Stimulated activated naive B cell treated with anti-CD40 and anti-IgM and Interleukin-4, amounts not matched to agents 10 μg/mL and 1 μg/mL and 100 μg/mL, for 72 hours (primary cell): ENCODE measurements at places on chromosomes 12 and 14.

- peak; percentile 91 for DNase-seq
Observed at GRCh38 chr14:58199726-58200479, at the start of gene ACTR10. TSS of gene ACTR10 (plus strand) at chr14:58200149. CDS start at chr14:58200218, 69 bp downstream.

- DNase-seq: no peak
Observed at GRCh38 chr12:111451649-111452129, 46.0 kb downstream of the SH2B3 start.

DNA sequence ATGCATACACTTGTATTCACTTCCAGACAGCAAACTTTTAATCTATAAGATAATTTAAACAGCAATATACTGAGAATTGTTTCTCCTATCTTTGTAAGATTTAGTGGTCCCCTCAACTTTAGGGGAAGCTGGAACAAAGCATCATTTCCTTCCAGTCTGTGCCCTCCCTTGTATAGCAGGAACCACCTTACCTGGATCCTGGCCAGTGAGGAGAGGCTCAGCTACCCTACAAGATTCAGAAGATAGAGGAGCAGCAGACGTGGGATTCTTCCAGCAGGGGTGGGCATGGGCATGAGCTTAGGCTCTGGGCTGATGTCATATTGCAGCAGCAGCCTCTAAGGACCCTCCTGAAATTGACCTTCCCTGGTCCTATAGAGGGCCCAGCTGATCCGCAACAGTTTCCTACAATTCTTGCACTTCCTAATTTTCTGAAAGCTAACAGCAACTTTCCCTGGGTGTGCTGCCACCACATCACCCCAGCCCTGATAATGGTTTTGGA lies 21.3 kb downstream of the MOK start:
- DNase-seq: no peak

- DNase-seq: no peak
Observed at GRCh38 chr12:116325336-116325664, 47.8 kb upstream of the MED13L start.

- DNase-seq: no peak
Observed at GRCh38 chr14:51533872-51534553, 117.7 kb upstream of the FRMD6 start.

GRCh38 chr14:70887737-70888499 lies 19.3 kb upstream of the PCNX1 start:
- DNase-seq: no peak

GRCh38 chr12:119710965-119711551 lies 43.1 kb downstream of the PRKAB1 start:
- DNase-seq: no peak

DNA sequence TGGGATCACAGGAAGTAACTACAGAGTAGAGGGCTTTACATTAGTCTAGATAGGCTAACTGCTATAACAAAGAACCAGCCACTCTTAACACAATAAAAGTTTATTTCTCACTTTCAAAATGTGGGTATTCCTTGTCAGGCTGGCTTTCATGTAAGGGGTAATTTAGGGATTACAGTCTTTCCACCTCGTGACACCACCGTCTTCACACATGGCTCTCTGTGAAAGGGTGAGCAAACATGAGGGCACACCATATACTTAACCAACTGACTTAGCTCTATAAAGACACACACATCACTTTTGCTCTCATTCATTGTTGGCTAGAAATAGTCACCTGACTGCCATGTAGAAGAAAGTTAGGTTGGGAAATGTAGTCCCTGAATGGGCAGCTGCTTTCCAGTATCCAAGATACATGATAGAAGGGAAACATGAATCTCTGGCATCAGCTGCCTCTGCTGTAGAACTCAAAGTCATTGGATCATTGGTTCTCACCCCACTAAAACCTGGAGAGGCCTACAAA lies 66.1 kb upstream of the CRY1 start:
- DNase-seq: no peak

DNA sequence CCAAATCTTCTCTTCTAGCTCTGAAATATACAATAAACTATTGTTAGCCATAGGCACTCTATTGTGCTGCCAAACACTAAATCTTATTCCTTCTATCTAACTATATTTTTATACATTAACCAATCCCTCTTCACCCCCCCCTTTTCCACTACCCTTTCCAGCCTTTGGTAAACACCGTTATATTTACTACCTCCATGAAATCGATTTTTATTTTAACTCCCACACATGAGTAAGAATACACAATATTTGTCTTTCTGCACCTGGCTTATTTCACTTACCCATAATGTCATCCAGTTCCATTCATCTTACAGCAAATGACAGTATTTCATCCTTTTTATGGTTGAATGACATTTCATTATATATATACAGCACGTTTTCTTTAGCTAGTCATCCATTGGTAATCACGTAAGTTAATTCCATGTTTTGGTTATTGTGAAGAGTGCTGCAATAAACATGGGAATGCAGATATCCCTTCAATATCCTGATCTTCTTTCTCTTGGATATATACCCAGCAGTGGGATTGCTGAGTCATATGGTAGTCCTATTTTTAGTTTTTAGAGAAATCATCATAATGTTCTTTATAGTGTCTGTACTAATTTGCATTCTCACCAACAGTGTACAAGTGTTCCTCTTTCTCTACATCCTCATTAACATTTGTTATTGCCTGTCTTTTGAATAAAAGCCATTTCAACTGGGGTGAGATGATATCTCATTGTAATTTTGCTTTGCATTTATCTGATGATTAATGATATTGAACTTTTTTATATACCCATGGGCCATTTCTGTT lies 34.2 kb upstream of the PLBD1 start:
- no peak for DNase-seq
